Stimulated activated CD4-positive, alpha-beta T cell treated with anti-CD3 and anti-CD28 coated beads, Interleukin-1b, Interleukin-23, amount 100 ng/mL, for 24 hours (primary cell): ENCODE measurements at places on chromosomes 2 and 18.

DNA sequence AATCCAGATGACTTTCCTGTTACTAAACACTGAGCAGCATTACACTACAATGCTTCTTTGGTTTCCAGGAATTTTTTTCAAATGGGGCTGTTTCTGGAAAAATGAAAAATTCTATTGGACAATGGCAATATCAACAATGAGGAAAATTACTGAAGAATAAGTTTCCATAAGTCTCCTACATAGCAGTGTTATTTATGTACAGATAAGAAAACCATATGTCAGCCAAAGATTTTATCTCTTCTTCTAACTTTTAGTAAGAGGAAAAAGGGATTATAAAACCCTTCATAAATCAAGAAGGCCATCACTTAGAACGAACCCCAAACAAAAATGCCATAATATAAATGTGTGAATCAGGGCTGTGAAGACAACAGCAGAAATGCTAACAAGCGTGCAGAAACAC, 31.6 kb upstream of the NOSTRIN start:
- no peak for DNase-seq

GRCh38 chr2:38026846-38027245, 49.1 kb downstream of the CYP1B1 start:
- DNase-seq: no peak

DNA sequence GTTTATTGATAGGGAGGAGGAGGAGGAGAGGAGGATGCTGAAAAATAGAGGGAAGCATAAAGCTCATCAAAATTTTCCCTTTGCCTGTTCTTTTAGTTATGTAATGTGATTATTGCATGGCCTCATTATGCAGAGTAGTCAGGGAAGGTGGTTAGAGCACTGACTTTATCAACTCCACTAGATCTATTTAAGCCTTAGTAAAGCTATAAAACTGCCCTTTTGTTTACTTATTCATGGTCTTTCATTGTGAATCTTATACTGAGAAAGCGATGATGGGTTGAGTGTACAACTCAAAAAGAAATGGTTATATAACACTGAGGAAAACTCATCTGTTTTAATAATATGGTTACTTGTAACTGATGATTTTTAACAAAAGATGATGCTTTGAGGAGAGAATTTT, 81.7 kb downstream of the MAP4K4 start:
- DNase-seq: no peak

DNA sequence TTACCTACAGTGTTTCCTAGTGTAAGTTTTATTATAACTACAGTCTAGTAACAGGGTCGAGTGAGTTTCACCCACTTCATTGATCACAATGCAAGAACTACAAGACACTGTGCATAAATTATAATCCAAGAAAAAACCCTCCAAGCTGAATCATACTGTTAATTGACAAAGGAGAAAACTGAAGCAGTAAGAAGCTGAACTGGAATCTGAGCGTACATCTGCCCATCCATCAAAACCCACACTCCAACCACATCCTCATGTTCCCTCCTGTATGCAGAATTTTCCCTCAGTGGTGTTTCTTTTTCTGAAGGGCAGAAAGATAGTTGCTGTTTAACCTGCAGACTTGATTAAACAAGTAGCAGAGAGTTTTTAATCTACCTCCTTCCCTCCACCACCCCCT, 49.5 kb upstream of the KIDINS220 start:
- DNase-seq: no peak

- DNase-seq: no peak
Measured at GRCh38 chr2:17805166-17805565, 11.1 kb upstream of the MSGN1 start.

GRCh38 chr18:77131100-77131651, 1.4 kb downstream of the MBP start:
- DNase-seq: no peak

GRCh38 chr18:35467624-35468016, 30.1 kb downstream of the INO80C start:
- DNase-seq: no peak

DNA sequence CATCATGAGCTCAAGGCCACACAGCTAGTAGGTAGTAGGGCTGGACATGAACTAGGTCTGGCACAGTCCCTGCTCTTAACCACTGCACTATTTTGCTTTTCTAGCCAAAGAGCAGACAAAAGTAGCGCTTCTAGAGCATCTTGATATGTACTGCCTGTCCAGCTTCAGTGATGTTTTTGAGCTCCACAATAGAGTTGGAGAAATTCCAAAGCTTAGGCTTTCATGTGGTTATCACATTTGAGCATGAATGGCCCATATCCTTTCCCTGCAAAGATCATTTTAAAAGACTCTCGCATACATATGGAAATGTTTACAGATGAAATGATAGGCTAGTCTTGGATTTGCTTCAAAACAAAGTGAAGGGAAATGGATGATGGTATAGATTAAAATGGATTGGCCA, 128.7 kb downstream of the MAP3K20 start:
- DNase-seq: no peak

GRCh38 chr2:160533482-160533881, 39.9 kb upstream of the RBMS1 start:
- DNase-seq: no peak

GRCh38 chr2:70553334-70553583, 367 bp downstream of the TGFA start:
- no peak for DNase-seq

DNA sequence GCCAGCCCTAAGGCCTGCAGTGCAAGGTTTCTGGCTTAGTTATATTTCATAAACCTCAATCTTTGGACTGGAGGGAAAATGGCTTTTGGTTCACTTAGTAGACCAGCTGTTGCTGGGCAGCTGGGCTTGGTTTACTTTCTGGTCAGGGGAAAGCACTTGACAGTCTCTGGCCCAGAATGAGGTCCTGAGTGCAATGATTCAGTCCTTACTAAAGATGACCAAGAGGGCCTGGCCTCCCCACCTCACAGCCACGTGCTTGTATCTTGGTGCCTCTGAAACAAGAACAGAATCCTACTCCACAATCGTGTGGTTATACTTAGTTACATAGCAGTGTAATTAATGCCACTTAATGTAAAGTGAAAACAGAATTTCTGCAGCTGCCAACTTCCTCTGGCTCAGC, 325.5 kb upstream of the MEIS1 start:
- no peak for DNase-seq

GRCh38 chr2:170843656-170844055, 27.0 kb downstream of the GAD1 start:
- DNase-seq: no peak

DNA sequence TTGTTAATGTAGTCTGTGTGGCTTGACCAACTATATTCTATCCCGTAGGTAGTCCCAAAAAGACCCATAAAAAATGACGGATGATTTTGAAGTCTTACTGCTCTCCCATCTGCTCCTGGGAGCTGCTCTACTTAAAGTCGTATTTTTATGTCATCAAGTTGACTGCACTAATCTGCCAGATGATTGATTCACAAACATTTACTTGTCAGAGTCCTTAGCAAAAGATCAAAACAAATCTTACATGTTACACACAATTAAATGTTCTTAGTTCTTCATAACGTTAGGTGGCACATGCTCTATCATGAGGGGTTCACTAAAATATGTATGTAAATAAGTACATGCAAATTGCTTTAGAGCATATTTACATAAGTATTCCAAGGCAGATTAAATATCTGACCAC, 498.3 kb upstream of the LRRTM4 start:
- DNase-seq: no peak

- DNase-seq: no peak
Measured at GRCh38 chr2:21155365-21156136, 31.8 kb downstream of the TDRD15 start.

- DNase-seq: no peak
Measured at GRCh38 chr2:227285741-227286236, 39.3 kb upstream of the MFF start.

DNA sequence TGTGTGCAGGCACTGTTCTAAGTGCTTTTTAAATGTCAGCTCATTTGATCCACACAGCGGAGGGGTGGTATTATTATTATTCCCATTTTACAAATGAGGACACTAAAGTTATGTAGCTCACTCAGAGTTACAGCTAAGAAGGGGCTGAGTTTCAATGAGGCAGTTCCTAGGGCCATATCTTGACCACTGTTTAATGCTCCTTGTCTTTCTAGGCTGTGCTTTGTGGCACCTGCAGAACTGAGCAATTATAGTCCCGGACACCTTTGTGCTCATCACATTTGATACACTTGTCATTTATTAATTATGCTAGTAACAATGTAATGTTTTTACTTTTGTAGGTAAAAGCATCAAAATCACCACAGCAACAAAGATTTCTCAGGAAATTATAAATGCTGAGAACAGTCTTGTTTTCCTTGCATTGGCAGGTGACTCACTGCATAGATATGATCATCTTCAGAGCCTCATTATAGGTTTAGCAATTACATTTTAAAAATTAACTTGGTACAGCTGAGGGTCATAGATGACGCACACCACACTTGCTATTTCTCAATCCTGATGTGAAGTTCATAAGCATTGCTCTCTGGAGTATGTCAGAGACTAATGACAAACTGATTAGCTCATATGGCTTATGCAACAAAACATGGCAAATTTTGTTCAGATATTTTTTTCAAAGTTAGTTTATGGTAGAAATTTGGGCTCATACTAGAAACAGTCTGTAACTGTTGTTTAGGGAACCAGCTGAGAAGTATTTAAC, 366.8 kb downstream of the TGIF1 start:
- DNase-seq: no peak

DNA sequence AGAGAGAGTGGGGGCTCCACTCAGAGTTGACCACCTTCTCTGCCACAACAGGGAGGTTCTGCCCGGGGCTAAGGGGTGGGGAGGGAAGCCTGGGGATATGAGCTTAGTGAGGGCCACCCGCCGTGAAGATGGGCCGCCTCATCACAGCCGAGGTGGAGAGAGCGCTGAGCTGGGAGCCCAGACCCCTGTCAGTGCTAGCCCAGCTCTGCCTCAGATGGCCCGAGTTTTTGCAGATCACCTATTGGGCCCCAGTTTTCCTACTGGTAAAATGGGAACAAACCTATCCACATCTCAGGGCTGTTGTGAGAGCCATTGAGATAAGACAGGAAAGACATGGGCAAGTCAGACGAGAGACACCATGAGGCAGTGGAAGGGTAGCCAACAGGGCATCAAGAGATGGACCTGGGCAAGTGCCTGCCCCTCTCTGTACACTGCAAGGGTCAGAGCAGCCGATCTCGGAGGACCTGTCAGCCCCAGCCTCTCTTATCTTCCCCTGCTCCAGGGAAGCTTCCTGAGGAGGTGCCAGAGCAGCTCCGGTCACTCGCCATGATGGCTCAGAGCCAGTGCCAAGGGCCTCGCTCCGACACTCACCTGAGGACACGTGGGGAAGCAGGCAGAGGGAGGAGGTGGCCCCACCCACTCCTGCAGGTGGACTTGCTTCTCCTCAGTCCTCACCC, 88.9 kb downstream of the MCFD2 start:
- DNase-seq: no peak

- DNase-seq: no peak
Measured at GRCh38 chr2:38480617-38481016, 103.5 kb upstream of the ATL2 start.

DNA sequence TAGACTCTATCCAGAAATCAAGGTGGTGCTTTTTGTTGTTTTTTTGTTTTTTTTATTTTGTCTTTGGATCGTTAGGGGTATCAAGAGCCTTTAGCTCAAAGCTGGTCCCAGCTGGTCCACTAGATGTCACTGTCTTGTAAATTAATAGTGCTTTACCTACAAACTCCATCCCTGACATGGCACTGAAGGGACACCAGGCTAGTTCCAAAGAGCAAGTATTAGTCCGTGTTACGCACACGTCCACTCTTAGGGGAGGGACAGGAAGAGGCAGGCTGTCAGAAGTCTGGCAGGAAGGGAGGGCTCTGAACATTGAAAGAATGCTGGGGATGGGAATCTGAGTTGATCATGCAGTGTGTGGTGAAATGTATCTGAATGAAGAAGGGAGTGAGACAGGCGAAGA, 85.9 kb upstream of the CCBE1 start:
- DNase-seq: no peak

GRCh38 chr2:147467441-147467840, 377.4 kb upstream of the ACVR2A start:
- DNase-seq: no peak

DNA sequence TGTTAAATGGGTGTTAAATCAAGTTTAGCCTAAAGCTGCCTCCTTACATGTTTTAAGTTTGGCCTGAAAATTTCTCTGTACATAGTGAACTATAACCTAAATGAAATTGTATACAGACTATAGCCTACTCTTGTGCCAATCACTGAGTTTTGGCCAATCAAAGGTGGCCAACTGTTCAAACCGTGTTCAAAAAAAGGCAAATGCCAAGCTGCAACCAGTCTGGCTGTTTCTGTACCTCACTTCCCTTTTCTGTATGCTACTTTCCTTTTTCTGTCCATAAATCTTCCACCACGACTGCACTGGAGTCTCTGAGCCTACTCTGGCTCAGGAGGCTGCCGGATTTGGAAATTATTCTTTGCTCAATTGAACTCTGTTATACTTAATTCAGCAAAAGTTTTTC, 121.0 kb downstream of the SPOPL start:
- DNase-seq: no peak

- DNase-seq: no peak
Measured at GRCh38 chr2:98547092-98547790, 61.1 kb downstream of the COA5 start.

DNA sequence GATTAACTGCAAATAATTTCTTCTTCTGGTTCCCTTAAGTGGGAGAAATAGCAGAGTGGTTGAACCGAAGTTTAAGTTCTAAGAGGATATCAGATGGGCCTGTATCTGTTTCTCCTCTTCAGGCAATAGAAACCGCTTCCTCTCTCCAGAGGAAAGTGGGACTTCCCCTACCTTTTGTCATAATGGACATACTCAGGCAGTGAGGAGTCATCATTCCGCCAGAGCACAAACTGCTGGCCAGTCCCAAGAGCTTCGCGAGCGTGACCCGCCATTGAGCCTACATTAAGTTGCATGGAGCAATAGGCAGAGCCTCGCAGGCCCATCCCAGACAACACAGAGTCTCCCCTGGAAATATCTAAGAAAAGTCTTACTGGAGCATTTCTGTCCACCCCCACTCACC, 158.9 kb downstream of the LDLRAD4 start:
- DNase-seq: no peak

- no peak for DNase-seq
Measured at GRCh38 chr2:20153131-20153851, 71.6 kb downstream of the SDC1 start.

- DNase-seq: no peak
Measured at GRCh38 chr2:181072486-181073235, 92.3 kb downstream of the UBE2E3 start.

- DNase-seq: no peak
Measured at GRCh38 chr18:45008694-45009413, 328.2 kb downstream of the SETBP1 start.

DNA sequence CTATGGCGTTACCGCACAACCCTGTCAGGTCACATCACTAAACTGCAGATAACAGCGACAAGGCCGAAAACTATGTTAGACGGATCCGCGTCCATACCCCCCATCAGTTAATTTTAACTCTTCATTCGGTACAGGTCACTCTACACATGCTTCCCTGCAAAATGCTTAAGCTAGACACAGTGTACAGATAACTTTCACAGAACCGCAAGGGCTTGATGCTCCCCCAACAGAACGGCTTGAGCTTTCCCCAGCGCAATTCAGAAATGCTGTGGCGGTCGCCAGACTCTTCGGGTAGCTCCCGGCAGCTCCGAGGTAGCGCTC, 283 bp upstream of the RBBP8 start:
- no peak for DNase-seq

- no peak for DNase-seq
Measured at GRCh38 chr2:241659150-241659739, 21.8 kb downstream of the ATG4B start.

GRCh38 chr2:71601136-71602114, 148.1 kb downstream of the DYSF start:
- no peak for DNase-seq

GRCh38 chr2:235011929-235012631, 60.3 kb downstream of the SH3BP4 start:
- no peak for DNase-seq
